ENCODE measurements at places on chromosomes 5 and 9.

- no peak for DNase-seq
Measured at GRCh38 chr9:109593612-109594011, 95.5 kb upstream of the PTPN3 start.

- DNase-seq, result no peak
Measured at GRCh38 chr5:45295231-45295630, 400.9 kb downstream of the HCN1 start.

- DNase-seq, result no peak
Measured at GRCh38 chr5:102561894-102562760, 63.3 kb upstream of the SLCO6A1 start.

GRCh38 chr9:68919661-68920060 lies 94.3 kb downstream of the PRKACG start:
- DNase-seq, result no peak

GRCh38 chr9:88503845-88504764 lies 30.9 kb upstream of the NXNL2 start:
- DNase-seq, result no peak

DNA sequence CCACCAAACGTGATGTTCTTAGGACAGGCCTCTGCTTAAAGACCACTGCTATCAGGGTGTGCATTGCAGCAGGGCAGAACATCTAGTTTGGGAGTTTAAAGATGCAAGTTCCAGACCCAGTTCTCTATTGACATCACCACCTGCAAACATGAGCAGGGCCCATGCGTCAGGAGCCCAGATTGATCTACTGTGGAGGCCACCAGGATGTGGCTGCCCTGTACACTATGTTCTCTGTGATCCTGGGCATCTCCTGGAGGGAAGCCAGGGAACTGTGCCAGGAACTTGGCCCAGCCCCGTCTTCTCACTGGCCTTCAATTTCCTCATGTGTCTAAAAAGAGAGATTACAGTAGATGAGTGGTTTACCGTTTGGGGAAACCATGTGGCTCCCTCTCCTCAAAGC lies 87.1 kb downstream of the PDE6A start:
- no peak for DNase-seq

- no peak for DNase-seq
Measured at GRCh38 chr5:1505506-1506241, 18.1 kb downstream of the LPCAT1 start.

- DNase-seq, result no peak
Measured at GRCh38 chr5:95901676-95902627, 59.7 kb downstream of the ELL2 start.

DNA sequence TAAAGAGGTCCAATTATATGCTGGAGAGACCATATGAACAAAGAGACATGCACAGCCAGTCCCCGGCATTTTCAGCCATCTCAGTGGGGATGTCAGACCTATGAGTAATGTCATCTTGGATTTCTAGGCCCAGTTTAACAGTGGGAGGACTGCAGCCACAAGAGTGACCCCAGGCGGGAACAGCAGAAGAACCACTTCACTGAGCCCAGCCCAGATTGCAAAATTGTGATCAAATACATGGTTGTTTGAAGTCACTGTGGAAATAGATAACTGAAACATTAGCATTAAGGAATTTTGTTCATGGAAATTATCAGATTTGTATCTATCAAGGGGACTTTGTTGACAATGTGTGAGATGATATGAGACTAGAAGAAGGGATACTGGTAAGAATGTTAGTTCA lies 42.1 kb upstream of the C9orf57 start:
- no peak for DNase-seq

DNA sequence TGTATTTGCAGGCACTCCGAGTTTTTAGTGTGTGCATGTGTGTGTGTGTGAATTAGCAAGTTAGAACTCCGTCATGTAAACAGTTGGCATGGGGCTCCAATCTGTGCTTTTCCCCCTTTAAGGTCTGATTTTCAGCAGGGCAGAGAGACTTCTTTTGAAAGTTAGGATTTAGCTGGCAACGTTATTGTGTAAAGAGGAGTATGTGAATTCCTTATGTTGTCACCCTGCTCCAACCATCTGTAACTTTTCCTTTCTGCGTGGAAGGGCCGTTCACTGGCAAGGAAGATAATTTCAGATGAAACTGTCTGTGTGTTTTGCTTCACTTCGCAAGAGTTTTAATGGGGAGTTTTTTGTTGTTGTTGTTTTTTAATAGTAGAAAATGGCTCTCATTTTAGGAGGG lies 332 bp downstream of the SGCD start:
- DNase-seq, result no peak

- DNase-seq, result no peak
Measured at GRCh38 chr9:96448546-96449170, 1.3 kb upstream of the HABP4 start.

DNA sequence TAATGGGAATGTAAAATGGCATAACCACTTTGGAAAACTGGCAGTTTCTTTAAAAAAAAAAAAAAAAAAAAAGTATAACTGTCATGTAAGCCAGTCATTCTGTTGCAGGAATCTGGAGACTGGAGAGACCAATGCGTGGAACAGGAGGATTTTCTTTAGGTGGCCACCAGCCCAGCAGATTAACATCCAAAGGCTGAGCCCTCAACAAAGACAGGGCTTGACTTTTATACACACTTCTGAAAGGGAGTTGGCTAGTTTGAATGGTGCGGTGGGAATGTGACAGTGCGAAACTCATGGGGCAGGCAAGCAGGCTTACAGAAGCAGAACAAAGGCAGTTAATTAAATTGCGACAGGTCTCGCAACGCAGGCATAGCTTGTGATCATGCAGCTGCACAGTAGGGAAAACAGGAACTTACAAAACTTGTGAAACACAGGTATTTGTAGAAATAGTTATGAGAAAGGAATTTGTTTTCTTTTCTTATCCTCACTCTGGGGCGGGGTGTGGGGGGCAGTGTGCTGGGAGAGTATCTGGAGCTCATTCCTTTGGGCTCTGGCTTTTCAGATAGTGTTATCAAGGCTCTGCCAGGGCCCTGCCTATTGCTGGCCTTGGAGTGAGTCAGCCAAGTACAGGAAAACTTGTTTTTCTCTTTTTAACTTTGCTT lies 12.0 kb downstream of the UIMC1 start:
- DNase-seq, result no peak

DNA sequence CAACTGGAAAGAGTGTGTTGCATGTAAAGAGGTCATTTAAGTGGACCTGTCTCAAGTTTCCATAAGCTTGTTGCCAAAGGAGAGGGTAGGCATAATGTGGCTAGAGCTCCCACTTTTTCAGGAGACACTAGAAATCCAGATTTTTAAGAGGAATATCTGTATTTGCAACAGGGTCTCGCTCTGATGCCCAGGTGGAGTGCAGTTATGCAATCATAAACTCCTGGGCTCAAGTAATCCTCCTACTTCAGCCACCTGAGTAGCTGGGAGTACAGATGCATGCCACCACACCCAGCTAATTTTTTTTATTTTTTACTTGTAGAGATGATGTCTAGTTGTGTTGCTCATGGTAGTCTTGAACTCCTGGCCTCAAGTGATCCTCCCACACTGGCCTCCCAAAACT lies 183.5 kb downstream of the NIPBL start:
- DNase-seq, result no peak

DNA sequence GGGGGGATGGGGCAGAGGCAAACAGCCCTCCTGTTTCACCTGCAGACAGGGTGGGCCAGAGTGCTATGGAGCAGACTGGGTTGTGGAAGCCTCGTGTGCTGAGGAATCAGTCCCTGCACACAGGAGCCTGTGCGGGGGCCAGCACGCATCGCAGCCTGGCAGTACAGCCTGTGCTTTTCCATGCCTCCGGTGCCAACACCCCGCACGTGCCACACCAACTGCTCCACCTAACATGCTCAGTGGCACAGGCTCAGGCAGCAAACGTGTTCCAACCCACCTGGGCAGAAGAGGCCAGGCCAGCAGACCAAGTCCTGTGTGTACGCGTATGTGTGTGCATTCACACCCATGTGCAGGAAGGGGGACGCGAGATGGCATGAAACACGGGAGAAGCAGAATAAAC lies 37.4 kb upstream of the FBXW11 start:
- no peak for DNase-seq

DNA sequence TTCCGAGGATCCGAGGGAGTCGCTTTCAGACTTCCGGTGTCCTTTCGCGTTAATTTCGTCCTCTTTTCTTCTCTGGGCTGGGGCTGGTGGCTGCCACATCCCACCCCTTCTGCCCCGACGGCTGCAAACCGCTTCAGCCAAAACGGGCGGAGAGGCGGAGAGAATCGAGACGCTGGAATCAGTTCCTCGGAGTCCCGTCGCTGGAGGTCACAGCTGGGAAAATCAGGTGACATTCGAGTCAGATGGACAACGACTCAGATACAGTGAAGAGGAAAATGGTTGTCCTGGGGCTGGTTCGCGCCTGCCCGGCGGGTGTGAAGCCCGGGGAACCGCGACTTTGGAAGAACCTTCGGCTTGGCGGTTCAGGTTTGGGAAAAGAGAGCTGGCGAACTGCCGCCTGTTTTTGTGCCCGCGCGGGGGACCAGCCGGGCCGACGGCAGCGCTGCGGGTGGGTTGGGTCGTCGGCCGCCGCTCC lies 8.9 kb upstream of the NKX2-5 start:
- DNase-seq, result no peak

- no peak for DNase-seq
Measured at GRCh38 chr9:133855802-133856521, 117.8 kb upstream of the SARDH start.

DNA sequence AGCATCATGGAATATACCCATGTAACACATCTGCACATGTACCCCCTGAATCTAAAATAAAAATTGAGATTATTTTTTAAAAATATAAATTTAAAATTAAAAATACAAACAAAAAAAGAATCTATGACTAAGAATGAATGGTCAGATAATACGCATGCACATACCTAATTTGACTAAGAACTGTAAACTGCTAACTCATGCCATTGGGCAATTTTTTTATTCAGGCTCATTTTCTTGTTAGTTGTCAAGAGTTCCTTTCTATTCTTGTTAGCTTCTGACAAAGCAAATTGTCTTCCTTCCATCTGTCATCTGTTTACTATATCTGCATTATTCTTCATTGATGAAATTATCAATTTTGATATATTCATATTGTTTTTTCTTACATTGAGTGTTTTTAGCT lies 69.5 kb upstream of the HAND1 start:
- DNase-seq, result no peak

GRCh38 chr5:14153071-14153864 lies 10.1 kb downstream of the TRIO start:
- DNase-seq, result no peak

- no peak for DNase-seq
Measured at GRCh38 chr9:77876091-77876490, 155.5 kb downstream of the GNAQ start.

DNA sequence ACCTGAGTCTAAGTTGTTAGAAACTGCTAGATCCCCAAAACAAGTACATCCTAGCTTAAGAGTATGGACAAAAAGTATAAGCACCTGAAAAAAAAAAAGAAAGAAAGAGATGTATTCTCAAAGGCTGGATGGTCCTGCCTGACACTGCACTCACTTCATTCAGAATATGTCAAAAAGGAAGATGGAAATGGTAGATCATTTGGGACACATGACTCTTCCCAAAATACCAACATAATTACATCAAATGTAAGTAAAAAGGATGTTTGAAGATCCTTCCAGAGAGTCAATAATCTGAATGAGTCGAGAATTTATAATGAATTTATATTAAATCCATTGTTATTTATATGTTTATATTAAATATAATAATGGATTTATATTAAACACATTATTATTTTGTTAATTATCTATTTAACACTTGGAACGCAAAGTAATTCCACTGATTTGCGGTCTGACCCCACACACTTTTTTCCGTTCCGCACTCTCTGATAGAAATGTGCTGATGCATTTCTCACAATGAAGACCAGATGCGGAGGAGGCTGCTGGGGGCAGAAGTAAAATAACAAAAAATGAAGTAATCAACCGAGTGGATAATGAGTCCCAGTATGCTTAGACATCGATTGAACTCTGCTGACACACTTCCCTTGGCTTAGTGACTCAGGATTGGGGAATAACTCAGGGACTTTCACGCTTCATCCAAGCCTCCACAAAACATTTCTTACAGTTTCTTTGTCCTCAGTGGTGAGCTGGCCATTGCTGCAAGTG lies 201.2 kb downstream of the ADAMTS12 start:
- DNase-seq, result no peak

DNA sequence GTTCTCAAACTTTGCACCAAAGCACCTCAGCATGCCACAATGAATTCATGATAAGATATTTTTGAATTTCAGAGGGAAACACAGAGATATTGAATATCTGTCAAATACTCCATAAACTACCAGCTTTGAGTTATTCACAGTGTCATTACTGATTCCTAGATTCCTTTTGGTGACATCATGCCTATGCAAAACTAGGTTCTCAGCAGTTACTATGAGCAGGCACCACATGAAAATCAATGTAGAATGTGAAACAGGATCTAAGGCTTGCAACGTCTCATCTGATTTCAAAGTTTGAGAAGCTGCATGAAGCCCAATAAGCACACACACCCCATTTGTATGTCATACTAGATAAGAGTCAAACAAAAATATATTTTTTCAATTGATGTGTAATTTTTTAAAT lies 426.5 kb downstream of the NR2F1-AS1 start:
- DNase-seq, result no peak

- no peak for DNase-seq
Measured at GRCh38 chr5:58937031-58937681, 354.3 kb downstream of the RAB3C start.

GRCh38 chr9:70600506-70600905 lies 186.0 kb upstream of the KLF9 start:
- DNase-seq, result no peak

DNA sequence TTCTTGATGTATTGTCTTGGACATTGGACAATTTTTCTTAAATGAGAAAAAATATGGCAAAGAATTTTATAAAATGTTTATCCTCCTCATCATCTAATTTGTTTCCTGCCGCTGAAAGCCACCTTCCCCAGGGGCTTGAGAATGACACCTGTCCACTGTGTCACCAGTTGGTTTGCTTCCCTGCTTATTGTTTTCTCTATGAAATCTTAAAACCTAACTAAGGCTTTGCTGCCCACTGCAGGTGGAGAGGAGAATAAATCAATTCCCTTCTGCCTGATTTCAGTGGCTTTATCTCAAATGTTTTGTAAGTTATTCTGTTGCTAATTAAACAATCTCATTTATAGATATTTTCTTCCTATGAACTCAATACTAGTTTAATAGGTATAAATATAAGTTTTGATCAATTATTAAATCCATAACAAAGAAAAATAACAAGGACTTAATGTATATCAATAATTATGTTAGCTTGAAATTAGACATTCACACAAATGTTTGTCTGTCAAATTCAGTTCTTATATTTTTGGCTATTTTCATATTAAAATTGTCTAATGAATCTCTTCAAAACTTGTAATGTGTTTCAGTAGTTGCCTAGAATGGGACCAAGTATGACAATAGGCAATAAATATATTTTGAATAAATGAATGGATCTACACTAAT lies 822.5 kb downstream of the PTPRD start:
- no peak for DNase-seq

GRCh38 chr5:1502046-1502736 lies 21.6 kb downstream of the LPCAT1 start:
- no peak for DNase-seq

- no peak for DNase-seq
Measured at GRCh38 chr5:31196309-31196708, 2.8 kb downstream of the CDH6 start.

DNA sequence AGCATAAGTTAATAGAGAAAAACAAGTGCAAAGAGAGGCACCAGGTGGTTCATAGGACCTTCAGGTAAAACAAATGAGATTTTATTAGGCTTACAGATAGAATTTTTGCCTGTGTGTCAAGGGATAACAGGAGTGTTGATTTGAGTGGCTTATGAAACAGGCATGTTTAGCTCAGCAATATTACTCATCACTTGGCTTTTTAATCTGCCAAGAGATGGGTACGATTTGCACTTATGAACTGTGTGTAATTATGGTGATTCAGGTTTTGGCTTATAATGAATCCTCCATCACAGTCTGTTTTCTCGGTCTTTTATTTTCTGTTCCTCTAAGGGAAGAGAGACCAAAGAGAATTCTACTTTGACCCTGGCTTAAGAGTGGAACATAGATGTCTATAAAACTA lies 199.3 kb downstream of the DMRTA1 start:
- no peak for DNase-seq

Data from stimulated activated CD4-positive, alpha-beta T cell treated with anti-CD3 and anti-CD28 coated beads, Interleukin-1b, Interleukin-23, amount 100 ng/mL, for 1 hour (primary cell).